H1 (cell line): ENCODE measurements at places on chromosomes 4 and X.
A peak's percentile ranks its signal among the peaks of the same experiment; 100 is the strongest.

GRCh38 chr4:83563998-83564397 lies 28.1 kb downstream of the GPAT3 start:
- H3K27ac ChIP-seq: no peak overlapping the region
- no peaks in the 10 kb centered on the region for H3K36me3 ChIP-seq
- no peaks in the 10 kb centered on the region for H3K27me3 ChIP-seq
- H3K4me1 ChIP-seq: no peaks in the 10 kb centered on the region

- no peak for DNase-seq
- no peaks in the 10 kb centered on the region for H3K36me3 ChIP-seq
- no peak overlapping the region for H3K27ac ChIP-seq
- no peaks in the 10 kb centered on the region for H3K27me3 ChIP-seq
- no peak overlapping the region for H3K4me3 ChIP-seq
These were observed 16.8 kb downstream of the SMAD1 start for GRCh38 chr4:145498430-145498829.

DNA sequence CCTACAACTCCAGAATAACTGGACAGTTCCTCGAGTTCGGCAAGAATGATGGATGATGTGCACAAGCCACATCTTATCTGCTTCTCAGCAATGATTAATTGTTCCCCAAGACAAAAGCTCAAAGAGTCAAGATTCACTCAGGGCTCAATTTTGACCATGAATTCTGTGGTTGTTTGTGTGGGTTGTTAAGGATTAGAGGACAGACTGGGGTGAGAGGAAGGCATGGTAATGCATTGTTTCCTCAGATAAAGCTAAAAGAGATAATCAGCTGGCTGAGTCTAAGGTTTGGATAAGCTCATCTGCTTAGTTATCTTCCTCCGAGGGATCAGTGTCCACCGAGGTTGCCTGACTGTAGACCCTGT lies 161.0 kb downstream of the CPEB2 start:
- H3K27ac ChIP-seq: no peak overlapping the region
- peaks cover 4% of the 10 kb centered on the region; the same call in 1 of the 2 replicates for H3K4me1 ChIP-seq
- DNase-seq: no peak
- no peaks in the 10 kb centered on the region for H3K36me3 ChIP-seq

- no peak overlapping the region for H3K27ac ChIP-seq
- H3K4me3 ChIP-seq: peak overlapping the region; percentile 24; the same call in 1 of the 2 replicates
- H3K36me3 ChIP-seq: no peaks in the 10 kb centered on the region
- H3K4me1 ChIP-seq: peaks cover 14% of the 10 kb centered on the region
These were observed 84.2 kb downstream of the BCOR start for GRCh38 chrX:40013266-40014195.

- H3K36me3 ChIP-seq: no peaks in the 10 kb centered on the region
- DNase-seq: peak; percentile 31
- H3K4me3 ChIP-seq: no peak overlapping the region
- H3K27ac ChIP-seq: no peak overlapping the region
- peaks cover 4% of the 10 kb centered on the region for H3K4me1 ChIP-seq
These were observed 31.3 kb downstream of the CRLF2 start for GRCh38 chrX:1181170-1181569.

DNA sequence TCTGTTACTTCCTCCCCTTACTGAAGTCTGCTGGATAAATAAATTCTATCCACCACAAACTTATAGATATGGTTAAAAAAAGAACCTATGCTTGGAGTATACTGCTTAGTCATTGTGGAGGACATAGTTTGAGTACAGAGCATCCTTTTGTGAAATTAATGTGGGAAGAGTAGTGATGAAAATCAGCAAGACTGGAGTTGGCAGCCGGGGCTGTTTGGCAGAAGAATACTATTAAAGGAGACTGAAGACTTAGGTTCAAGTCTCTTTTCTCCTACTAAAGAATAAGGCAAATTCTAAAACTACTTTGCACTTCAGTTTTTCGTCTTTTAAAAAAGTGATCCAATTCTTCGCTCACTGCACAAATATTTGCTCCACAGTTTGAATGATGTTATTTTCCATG lies 326.6 kb upstream of the ATOH1 start:
- no peaks in the 10 kb centered on the region for H3K4me1 ChIP-seq
- H3K36me3 ChIP-seq: no peaks in the 10 kb centered on the region
- DNase-seq: no peak
- H3K4me3 ChIP-seq: no peak overlapping the region
- no peaks in the 10 kb centered on the region for H3K27me3 ChIP-seq

- no peaks in the 10 kb centered on the region for H3K36me3 ChIP-seq
- H3K4me1 ChIP-seq: peaks cover 4% of the 10 kb centered on the region
These were observed 8.7 kb downstream of the GAGE10 start for GRCh38 chrX:49312176-49312575.

DNA sequence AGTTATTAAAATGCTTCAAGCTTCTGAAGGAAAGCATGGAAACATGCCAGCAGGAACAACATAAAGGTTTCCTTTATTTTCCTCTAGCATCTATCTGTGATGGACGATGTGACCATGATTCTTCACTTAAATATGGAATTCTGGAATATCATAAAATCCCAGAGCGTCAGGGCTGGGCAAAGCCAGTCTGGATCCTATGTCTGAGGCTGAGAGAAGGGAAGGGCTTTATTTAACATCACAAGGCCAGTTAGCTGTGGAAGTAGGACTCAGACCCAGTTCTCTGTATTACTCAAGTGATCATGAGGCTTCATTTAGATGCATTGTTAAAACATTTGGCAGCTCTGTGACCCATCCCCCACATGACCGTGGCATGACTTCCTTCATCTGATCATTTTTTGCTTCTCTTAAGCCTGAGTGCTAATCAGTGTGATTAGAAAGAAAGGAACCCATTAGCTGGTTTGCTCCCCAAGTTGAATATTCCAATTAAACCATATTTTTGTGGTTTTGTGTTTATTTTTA lies 40.9 kb upstream of the EOLA2 start:
- H3K4me3 ChIP-seq: no peak overlapping the region
- no peaks in the 10 kb centered on the region for H3K36me3 ChIP-seq
- no peaks in the 10 kb centered on the region for H3K27me3 ChIP-seq
